ENCODE measurements at places on chromosomes 12 and 14. TPM values are rescaled to one million over a fixed set of nuclear protein-coding genes. Genes with fewer than 3 reads are reported as not detected.

GRCh38 chr14:104985675-104986486 lies at the start of gene CLBA1:
CLBA1 (plus strand) TSS chr14:104985788; CDS start chr14:104986432, 644 bp downstream.
- DNase-seq = peak; percentile 81

DNA sequence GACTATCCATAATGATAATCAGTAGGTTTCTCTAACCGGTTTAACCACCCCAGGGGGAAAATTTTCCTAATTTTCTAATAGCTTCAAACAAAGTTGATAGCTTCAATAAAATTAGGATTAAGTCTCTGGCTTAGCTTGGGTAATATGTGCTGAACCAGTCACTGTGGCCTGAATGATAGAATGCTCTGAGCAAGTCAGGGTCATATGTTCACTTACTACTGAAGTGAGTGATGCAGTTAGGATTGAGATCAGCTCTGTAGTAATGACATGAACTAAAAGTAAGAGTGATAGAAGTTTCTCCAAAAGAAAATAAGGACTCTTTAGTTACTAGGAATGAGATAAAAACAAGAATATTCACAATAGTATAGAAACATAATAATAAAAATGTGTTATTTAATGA lies 32.6 kb downstream of the ETNK1 start:
- no peak for DNase-seq

- no peak for DNase-seq
Measured at GRCh38 chr12:5140190-5140589, 96.5 kb downstream of the KCNA5 start.

- no peak for DNase-seq
Measured at GRCh38 chr12:73124480-73124879, 852.3 kb downstream of the TRHDE start.

DNA sequence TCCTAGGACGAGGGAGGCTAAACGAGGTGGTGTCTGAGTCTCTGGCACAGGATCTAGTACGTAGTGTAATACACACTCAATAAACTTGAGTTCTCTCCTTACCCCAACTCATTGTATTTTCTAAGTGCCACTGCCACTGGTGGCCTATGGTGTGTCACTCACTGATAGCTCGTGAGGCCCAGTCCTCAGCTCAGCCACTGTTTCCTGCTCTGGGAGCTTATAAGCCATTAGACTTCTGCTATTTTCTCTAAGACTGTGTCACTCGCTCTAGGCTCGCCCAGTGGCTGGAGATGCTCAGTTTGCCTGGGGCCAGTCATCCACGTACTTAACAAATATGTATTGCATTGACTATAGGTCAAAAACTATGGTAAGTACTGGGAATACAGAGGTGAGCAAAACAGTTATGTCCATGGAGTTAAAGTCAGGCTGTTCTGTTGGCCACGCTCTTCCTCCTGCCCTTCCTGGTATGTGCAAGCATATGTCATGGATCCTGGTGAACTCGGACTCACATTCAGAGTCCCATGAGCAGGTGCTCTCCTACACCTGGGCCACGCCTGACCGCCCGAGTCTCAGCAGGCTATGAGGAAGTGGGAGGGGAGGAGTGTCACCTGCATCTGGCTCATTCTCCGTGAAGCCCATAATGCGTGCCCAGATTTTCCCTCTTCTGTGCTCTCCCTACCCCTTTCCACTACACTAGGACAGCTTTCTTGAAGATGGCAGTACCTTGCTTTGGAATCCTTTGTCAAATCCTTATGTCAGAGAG lies 41.6 kb downstream of the DEGS2 start:
- no peak for DNase-seq

DNA sequence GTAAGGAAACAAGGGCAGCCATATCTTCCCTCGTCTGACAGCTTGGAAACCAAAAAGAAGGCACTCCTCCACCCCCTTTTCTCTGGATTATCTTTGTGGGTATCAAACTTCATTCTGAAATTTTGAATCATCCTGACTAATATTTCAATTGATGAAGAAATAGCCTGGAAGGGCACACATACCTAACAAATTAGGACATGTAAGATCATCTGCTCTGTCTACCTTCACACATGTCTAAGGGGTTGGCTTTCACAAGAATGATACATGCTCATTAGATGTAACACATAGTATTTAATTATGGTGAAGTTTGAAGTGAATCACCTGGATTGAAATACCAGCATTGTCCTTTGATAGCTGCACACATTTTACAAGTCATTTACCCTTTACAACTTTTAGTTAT lies 348.1 kb upstream of the RPL10L start:
- no peak for DNase-seq

- no peak for DNase-seq
Measured at GRCh38 chr12:88206601-88207000, 64.5 kb downstream of the TMTC3 start.

- no peak for DNase-seq
Measured at GRCh38 chr14:51735851-51736250, 84.1 kb downstream of the FRMD6 start.

- no peak for DNase-seq
Measured at GRCh38 chr14:68770553-68771286, 22.1 kb downstream of the ZFP36L1 start.

GRCh38 chr12:47377414-47378221 lies 297.9 kb upstream of the AMIGO2 start:
- DNase-seq = no peak

GRCh38 chr14:60650373-60650961 lies 1.2 kb upstream of the SIX1 start:
- DNase-seq = no peak

DNA sequence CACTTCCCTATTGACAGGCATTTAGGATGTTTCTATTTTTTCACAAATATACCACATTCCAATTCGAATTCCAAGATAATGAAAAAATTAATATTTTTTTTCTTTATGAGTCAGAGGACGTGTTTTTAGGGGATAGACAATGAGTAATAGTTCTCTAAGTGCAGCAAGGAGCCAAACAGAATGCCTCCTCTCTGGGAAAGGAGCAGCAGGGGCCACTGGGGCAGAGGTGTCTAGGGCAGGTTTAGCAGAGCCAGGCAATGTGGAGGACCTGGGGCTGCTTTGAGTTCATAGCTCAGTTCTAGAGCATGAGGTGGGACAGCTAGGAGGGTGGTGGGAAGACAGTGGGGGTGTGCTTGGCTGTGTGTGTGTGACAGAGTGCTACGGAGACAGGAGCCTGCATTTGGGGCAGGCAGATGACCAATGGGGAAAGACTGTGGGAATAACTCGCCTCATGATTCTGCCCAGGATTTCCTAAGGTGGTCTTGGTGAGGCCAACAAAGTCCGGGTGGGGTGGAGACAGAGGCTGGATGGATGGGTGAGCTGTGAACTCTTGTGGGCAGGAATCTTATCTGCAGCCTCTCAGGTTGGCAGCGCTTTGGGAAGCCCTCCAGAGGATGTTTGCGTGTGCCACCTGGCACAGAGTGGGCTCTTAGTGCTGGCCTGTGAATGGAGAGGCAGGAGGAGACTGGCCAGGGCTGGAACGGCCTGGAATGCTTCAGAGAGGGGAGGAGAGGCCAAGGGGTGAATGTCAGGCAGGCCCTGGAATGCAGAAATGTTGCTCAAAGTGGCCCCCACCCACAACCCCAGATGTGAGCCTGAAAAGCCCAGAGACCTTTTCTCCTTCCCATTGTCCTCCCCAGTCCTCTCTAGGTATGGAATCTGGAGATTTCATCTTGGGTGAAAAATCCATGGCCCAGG lies 2.4 kb upstream of the KRT7 start:
- DNase-seq = no peak

EIF5 gene
- 236 TPM for total RNA-seq

KERA gene
- not detected for total RNA-seq

OAS2 gene
- 0.28 TPM for total RNA-seq

SLIRP gene
- 377 TPM for total RNA-seq

Measured in WTC11 (cell line).